ENCODE measurements at places on chromosomes 5 and 9.

DNA sequence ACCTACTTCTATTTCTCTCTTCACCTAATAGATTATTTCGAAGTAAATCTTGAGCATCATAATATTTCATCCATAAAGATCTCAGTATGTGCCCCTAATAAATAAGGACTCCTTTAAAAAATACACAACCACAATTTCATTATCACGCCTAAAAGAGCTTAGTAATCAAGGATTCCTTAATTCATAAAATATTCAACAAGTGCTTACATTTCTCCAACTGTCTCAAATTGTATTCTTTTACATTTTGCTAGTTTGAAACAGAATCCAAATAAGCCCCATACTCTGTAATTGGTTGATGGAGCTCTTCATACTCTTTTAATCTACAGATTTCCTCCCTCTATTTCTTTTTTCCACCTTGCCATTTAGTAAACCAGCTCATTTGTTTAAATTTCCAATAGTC lies 317.6 kb downstream of the NDUFS4 start:
- no peak for DNase-seq

- DNase-seq = no peak
Measured at GRCh38 chr5:112250551-112250950, 168.5 kb downstream of the EPB41L4A start.

DNA sequence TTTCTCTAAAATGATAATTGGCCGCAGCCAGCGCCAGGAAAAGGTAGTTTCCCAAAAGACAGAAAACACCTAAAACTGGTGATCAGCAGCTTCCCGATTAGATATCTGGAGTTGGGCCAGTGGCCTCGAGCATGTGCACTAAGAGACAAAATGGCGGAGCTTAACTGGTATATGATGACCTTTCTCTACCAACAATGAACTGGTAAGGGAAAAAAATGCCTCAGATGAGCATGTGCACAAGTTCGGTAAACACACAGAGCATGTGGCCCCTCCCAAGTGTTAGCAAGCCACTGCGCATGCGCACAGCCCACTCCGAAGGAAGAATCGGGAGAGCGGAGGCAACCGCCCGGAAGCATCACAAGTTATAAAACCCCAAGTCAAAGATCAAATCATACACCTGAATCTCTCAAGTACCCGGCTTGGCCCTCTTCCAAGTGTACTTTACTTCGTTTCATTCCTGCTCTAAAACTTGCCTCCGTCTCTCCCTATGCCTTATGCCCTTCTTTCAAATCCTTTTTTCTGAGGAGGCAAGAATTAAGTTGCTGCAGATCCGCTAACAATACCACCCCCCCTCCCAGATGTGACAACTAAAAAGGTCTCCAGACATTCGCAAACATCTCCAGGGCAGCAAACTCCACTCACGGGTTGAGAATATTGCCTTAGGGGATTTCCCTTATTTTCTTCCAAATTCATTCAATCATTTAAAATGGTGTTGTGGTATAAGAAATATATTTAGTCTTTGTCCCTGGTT lies 15.0 kb upstream of the PTBP3 start:
- no peak for DNase-seq

GRCh38 chr5:98243972-98244371 lies 529.5 kb upstream of the RGMB start:
- DNase-seq = no peak

DNA sequence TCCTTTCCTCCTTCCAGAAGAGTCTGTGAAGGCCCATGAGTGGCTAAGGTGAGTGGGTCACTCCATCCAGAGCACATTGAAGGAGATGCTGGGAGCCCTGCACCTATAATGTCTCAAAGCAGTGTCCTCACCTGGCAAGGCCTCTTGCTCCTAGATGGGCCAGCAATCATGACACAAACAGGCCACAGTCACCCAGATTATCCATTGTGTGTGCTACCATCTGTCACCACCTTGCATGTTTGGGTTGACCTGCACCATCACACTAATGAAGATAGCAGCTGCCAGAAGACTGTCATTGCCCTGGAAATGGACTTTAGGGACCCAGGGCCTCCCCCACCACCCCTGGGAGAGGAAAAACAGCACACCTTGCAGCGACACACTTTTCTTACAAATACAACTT lies 69.6 kb downstream of the GABBR2 start:
- no peak for DNase-seq

- DNase-seq = no peak
Measured at GRCh38 chr5:10064546-10065195, 185.0 kb downstream of the ATPSCKMT start.

DNA sequence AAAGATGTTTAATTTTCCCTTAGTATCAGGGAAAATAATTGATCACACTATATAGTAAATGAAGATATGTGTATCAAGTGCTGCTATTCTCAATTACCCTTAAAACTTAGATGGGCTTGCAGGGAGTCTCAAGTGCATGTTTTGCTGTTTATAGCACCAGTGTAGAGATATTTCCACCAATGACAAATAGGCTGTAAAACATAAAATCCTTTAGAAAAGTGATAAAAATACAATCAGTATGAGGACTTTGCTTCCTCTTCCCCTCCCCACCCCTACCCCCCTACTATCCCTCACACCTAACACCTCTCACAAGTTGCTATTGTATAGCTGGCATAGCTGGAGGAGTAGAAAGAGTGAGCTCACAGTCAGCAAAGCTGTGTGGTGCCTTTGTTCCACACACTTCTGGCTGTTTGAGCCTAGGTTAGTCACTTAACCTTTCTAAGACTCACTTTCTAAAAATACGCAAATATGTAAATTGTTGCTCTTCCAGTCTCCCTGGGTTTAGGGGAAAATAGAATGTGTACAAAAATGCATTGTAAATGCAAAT lies 93.1 kb downstream of the PDE4D start:
- DNase-seq = no peak

- DNase-seq = no peak
Measured at GRCh38 chr5:128304088-128304487, 220.5 kb downstream of the SLC12A2 start.

- no peak for DNase-seq
Measured at GRCh38 chr5:67986761-67987160, 228.8 kb upstream of the PIK3R1 start.

- no peak for DNase-seq
Measured at GRCh38 chr5:115940080-115940810, 22.0 kb upstream of the LVRN start.

DNA sequence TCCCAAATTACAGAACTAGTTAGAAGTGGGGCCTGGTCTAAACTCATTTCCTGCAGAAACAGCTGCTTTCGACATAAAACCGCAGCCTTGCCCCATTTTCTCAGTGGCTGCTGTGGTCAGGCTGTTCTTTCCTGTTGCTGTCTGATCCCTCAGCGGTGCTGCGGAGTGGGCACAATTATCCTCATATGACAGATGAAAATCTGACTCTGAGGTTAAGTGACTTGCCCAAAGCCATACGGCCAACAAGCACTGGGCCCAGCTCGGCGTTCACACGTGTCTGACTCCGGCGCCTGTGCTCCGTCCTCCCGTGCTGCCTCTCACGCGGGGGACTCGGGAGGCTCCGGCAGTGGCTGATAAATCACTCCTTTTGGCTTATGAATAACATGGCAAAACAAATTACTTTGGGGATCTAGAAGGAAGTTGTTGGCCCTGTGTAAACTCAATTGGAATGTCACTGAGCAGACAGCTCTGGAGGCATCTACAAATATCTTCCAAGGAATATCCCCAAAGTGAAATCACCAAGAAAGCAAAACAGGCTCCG lies 142.6 kb upstream of the LMX1B start:
- peak; percentile 95 for DNase-seq

GRCh38 chr9:128995791-128996190 lies 32.3 kb downstream of the SH3GLB2 start:
- peak; percentile 86 for DNase-seq

DNA sequence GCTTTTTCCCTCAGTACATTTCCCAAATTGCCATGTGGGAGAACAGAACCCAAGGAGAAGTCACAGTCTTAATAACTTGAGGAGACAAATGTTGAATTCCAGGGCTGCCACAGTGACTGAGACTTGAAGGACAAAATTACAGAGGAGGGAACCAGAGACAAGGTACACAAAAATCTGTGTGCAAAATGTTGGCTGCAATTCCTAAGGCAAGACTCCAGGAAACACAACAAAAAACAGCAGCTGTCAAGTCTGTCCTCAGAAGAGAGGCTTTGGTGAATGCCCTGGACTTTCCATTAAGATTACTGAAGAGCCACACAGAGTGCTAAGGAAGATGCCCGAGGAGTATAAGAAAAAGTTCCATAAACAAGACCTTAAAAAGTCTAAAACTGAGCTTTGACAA lies 21.1 kb downstream of the AP3B1 start:
- no peak for DNase-seq

DNA sequence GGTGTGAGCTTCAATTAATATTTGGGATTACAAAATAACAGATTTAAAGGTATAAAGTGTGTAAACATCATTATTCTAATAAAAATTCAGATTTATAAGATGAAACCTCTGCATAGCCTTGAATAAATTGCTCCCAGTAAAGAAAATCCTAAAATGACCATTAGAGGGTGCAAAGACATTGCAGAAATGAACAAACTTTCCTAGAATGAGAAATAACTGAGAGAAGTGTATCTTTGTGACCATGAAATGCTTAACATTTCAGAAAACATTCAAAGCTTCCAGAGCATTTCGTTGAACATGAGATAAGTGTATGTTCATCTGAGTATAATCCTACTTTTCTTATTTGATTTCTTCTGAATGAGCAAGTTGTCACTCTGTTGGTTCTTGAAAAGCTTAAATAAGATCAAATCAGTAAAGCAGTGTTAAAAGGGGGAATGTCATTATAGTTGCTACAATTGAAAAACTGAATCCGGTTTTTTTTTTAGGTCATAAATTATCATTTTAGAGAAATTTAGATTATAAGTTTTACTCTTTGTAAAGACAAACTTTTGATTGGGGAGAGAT lies 24.7 kb upstream of the NUDT12 start:
- DNase-seq = no peak

Data from Jurkat, Clone E6-1 (cell line).